ENCODE measurements at places on chromosomes 7 and 10.

GRCh38 chr7:3007696-3008095 lies 36.0 kb downstream of the CARD11 start:
- no peak for DNase-seq

DNA sequence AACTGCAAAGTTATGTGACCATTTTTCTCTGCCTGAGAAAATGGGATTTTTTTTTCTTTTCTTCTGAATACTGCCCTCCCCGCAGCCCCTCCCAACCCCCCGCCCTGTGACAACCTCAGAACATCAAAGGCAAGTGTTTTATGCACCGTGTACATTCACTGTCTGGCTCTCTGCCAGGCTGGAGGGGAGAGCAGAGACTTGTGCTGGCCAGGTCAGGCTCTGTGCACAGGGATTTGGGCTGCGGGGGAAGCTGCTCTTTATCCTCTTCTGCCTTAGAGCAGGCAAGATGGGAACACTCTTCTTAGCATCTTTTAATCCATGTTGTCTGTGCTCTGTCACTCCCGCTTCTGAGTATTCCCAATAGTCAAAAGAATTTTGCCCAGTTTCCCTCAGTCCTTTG lies 195.1 kb downstream of the CCSER2 start:
- no peak for DNase-seq

- no peak for DNase-seq
Observed at GRCh38 chr7:109549471-109550193, 980.0 kb downstream of the DNAJB9 start.

DNA sequence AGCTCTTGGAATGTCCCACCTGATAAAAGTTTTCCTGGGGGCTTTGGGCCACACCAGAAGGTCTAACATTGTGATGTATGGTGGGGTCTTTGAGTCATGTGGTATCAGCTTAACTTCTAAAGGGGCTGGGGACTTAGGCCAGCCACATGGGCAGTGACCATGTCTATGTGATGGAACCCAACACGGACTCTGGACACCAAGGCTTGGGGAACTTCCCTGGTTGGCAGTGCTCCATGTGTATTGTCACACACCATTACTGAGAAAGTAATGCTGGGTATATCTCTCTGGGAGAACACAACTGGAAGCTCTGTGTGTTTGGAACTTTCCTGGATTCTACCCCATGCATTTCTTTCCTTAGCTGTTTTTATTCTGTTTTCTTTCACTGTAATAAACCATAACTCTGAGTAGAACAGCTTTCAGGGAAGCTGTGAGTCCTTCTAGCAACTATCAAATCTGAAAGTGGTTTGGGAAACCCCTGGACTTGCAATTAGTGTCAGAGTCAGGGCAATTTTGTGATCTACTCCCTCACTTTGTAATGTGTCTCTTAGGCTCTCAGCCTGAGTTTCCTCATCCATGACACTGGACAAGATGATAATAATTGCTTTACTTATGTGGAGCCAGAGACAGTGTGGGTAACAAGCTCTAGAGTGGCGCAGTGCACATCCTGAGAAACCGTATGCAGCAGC lies 28.4 kb upstream of the AGK start:
- DNase-seq, result no peak

DNA sequence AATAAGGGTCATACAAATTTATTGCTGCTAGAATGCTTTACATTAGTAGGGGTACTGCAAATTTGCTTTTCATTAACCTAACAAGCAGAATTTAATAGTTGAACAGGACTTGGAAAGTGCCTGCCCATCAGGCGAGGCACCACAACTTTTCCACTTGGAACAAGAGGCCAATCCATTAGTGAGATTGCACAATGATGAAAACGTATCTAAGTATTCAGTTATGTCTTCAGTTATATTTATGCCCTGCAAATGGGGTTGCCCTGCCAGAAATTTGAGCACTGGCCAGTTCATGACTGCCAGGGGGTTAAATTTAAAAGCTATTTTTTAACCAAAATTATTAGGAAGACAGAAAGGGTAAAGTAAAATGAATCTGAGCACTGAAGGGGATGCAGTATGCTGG lies 111.1 kb upstream of the PALS2 start:
- DNase-seq, result no peak

DNA sequence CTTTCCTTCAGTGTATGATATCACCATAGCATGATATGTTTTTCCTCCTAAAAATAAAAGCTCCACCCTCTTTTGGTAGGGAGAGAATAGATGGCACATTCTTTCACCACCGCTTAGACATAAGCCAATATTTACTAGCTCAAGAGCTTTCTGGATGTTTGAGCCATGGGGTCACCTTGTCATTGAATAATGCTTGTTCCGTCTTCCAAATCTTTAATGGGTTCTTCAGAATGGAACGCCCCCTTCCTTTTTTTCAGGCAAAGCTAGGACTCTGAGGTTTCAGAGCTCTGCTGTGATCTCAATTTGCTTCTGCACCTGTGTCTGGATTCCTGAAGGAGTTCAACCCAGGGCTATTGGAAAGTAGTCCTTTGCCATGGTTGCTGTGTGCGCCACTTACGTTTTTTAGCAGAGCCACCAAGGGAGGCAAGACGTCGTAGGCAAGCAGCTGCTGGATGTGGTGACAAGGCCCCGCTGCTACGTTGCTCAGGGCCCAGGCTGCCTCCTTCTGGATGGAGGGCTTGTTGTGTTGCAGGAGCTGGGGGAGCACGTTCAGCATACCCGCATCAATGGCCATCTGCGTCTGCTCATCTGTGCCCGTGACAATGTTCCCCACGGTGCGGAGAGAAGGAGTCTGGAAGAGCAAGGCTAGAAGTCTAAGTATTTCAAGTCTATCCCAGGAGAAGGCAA lies 23.2 kb downstream of the KPNA7 start:
- no peak for DNase-seq

DNA sequence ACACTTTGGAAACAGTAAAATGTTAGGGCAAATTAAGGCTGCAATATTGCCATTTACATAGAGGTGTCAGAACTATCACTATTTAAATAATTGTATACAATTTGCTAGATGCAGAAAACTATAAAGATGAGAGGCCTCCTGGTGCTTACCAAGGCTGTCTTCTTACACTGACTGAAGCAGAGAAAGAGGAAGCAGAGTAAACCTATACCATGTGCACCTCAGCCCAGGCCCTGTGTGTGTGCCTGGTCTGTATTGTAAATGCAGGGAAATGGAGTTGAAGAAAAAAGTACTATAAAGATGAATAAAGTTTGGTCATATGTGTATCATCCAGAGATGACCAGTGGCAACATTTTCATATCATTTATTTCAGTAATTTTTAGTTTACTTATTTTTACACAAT lies 29.2 kb downstream of the ELMO1 start:
- DNase-seq, result no peak

DNA sequence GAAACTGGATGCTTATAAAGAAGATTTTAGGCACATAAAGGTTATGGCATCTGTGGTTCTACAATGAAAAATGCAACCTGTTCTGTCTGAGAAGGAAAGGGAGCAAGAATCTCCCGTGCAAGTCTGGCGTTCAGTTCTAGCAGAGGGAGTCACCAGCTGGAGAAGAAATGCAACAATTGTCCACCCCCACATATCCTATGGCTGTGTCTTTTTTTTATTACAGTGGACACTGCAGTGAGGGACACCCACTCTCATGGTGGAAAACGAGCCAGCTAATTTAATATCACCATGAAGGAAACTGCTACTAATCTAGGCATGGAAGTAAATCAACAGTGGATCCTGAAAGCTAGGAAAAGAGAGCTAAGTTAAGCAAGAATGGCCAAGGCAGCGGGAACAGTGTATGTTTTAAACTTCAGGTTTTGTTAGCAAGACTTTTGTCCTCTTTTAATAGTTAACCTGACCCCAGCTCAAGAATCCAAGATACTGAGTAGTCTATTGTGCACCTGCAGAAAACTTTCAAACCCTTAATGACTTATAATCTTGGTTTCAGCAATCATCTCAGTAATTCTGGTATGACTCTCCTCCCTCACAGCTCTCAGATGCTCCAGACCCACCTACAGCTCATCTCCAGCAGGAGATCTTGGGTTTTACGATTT lies 149.3 kb downstream of the FGFR2 start:
- DNase-seq, result no peak

DNA sequence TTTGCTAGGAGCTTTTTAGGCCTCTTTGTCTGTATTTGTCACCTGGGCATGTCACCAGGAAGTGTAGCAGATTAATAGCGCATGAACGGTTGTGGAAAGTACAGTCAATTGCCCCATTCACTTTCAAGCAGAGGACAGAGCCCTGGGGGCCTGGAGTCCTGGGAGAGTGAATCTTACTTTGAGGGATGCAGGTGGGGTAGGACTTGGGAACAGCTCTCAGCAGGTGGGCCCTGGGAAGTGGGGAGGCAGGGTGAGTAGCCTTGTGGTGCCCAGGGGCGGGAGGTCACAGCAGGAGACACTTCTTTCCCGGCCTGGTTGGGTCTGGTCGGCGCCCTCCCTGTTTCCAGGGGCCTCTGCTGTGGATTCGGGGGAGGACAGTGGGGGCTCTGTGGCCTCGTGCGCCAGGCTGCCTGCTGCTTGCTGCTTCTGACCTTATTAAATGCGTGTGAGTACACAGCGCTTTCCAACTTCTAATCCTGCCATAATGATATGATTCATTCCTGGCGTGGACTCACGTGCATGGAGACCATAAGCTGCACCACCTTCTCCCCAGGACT lies 51.6 kb upstream of the AQP1 start:
- no peak for DNase-seq

DNA sequence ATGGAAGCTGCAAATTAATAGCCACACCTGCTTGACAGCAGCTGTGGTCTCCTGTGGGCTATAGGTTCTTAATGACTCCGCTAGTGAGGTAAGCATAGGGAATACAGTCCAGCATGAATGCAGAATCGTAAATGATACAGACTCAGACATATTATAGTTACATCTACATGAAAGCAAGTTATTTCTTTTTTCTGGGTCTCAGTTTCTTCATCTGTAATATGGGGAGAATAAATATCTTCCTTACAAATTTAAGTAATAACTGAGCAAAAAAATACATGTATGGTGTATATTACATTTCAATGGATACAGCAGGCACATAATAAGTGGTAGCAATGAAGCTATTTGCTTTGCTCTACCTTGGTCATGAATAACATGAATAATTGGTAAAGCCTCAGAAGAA lies 245.9 kb upstream of the RHOBTB1 start:
- no peak for DNase-seq

DNA sequence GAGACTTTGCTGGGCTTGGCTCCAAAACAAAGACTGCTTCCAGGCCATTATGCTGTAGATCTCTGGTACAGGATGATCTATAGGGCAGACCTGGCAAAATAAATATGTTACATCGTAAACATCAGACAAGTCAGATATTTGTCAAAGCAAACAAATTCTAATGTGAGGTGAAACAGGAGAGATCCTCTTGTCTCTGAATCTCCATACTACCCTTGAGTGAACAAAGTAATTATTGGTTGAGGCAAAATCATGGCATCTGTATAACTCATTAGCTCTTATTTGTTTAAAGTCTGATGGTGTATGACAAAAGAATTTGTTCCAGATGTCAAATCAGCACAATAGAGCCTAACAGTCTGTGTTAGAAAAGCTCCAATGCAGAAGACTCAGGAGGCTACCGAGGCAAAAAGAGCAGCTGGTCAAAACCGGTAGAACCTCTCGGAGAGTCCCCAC lies 1291.5 kb downstream of the TYW1 start:
- DNase-seq, result no peak

DNA sequence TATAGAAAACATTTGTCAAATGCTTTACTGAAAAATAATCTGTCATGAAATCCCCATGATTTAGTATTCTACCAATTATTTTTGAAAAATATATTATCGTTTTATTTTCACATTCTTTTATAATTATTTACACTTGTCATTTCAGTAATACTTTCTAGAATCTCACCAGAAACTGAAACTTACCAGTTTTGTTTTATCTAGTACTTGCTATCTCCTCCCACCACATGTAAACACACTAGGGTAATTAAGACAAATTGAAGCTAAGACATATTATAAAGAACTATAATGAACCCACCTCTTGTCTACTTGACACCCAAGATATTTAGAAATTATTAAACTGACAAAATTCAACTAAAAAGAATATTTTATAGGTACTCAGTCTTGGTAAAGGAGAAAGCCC lies 51.5 kb upstream of the GRM3 start:
- DNase-seq, result no peak

DNA sequence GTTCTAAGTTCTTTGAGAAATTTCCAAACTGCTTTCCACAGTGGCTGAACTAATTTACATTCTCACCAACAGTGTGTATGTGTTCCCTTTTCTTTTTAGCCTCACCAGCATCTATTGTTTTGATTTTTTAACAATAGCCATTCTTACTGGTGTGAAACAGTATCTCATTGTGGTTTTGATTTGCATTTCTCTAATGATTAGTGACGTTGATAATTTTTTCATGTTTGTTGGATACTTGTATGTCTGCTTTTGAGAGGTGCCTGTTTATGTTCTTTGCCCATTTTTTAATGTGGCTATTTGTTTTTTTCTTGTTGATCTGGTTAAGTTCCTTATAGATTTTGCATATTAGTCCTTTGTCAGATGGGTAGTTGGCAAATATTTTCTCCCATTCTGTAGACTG lies 191.4 kb downstream of the AGMO start:
- DNase-seq, result no peak

DNA sequence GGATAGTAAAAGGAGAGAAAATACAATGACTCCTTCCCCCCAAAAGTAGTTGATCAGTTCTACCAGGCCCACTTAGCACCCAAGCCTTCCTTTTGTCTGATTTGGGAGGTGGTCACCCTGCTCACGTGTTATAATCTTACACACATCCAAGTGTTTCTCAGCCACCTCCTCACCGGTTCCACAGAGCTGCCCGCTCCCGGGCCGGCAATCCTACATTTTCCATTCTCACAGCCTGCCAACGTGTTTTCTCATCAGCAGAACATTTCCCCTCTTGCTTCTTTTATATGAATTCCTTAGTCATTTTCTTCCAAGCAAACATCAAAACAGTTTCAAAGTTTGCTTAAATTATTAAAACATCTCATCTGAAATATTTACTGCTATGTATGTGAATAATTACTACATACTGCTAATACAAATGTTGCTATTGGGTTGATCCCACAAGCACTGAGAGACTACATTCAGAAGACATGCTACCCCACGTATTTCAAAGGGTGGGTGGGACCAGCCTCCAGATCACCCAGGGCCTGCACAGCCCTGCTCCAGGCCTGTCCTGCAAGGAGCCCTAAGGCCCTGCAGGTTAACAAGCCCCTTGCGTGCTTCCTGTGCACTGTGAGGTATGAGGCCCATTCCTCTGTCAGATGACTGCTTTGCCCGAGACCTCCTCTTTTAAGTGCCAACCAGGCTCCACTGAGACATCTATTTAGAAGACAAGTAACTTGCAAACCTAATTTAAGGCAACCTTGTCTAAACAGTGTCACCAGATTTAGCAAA lies 75.3 kb downstream of the GRB10 start:
- no peak for DNase-seq

GRCh38 chr7:55502858-55503440 lies 69.4 kb downstream of the VOPP1 start:
- no peak for DNase-seq

DNA sequence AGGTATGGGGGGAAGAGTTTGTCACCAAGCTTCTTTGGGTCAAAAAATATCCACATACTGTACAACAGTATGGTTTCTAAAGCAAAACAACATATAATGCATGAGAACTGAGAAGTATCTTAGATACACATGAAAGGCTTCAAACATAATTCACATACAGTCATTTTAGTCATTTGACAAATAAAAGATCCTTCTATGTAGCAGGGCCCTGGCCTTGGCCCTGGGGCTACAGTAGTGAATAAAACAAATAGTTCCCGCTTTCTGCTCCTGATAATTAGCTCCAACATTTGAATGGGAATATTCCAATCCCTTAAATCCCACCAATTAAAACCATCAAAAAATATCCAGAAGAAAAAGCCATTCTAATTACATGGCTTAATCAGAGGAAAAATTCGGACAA lies 51.3 kb downstream of the MALSU1 start:
- no peak for DNase-seq

All from activated CD4-positive, alpha-beta T cell treated with anti-CD3 and anti-CD28 coated beads, Interleukin-2, amount 50 U/mL, for 1 hour (primary cell).